A549 treated with Mapracorat at 1 μM for 4 hours (cell line): ENCODE measurements at places on chromosomes 12 and 14. TPM values are rescaled to one million over a fixed set of nuclear protein-coding genes. Genes with fewer than 3 reads are reported as not detected.

ETFRF1 gene
- total RNA-seq = 7.2 to 11.2 TPM (median 8.8 TPM) in 5 replicates

LRRC10 gene
- total RNA-seq = not detected in 5 replicates

PZP gene
- total RNA-seq = not detected in 5 replicates

PRH2 gene
- 0.30 to 0.39 TPM (median 0.38 TPM) in 3 of 5 replicates, not detected in the others for total RNA-seq

OR4E2 gene
- total RNA-seq = not detected in 5 replicates

GLI1 gene
- 5.7 to 7.0 TPM (median 6.5 TPM) in 5 replicates for total RNA-seq

TAS2R30 gene
- total RNA-seq = not detected in 5 replicates

CD69 gene
- not detected in 5 replicates for total RNA-seq

TMED10 gene
- 248 to 292 TPM (median 273 TPM) in 5 replicates for total RNA-seq

RERGL gene
- total RNA-seq = not detected in 5 replicates

INHBC gene
- total RNA-seq = not detected in 5 replicates

B3GNT4 gene
- 0.45 to 0.96 TPM (median 0.77 TPM) in 5 replicates for total RNA-seq

WNT1 gene
- not detected in 5 replicates for total RNA-seq

GIT2 gene
- total RNA-seq = 17.4 to 21.1 TPM (median 19.5 TPM) in 5 replicates

ASCL1 gene
- total RNA-seq = 0.07 TPM in 1 of 5 replicates, not detected in the others

TAS2R7 gene
- not detected in 5 replicates for total RNA-seq

C12orf54 gene
- total RNA-seq = not detected in 5 replicates

SERPINA9 gene
- total RNA-seq = not detected in 5 replicates

TESPA1 gene
- not detected in 5 replicates for total RNA-seq

ANKS1B gene
- total RNA-seq = 0.35 to 1.0 TPM (median 0.63 TPM) in 5 replicates

FOXN4 gene
- 0.15 to 0.20 TPM in 2 of 5 replicates, not detected in the others for total RNA-seq

PCK2 gene
- total RNA-seq = 15.0 to 21.2 TPM (median 19.3 TPM) in 5 replicates

MEG3 gene
- 39.9 to 63.4 TPM (median 53.8 TPM) in 5 replicates for total RNA-seq

HOXC9 gene
- total RNA-seq = 11.1 to 13.2 TPM (median 11.7 TPM) in 5 replicates

PAPLN gene
- 5.4 to 6.5 TPM (median 6.1 TPM) in 5 replicates for total RNA-seq

FAM181A gene
- total RNA-seq = not detected in 5 replicates

CYP46A1 gene
- total RNA-seq = 0.05 to 0.25 TPM (median 0.15 TPM) in 4 of 5 replicates, not detected in the other

TSHR gene
- not detected in 5 replicates for total RNA-seq

KRT78 gene
- 0.10 to 0.31 TPM (median 0.15 TPM) in 3 of 5 replicates, not detected in the others for total RNA-seq

OASL gene
- 2.5 to 4.1 TPM (median 3.3 TPM) in 5 replicates for total RNA-seq

CFAP54 gene
- total RNA-seq = 0.59 to 1.6 TPM (median 1.4 TPM) in 5 replicates

GPR132 gene
- total RNA-seq = 0.40 to 0.70 TPM (median 0.56 TPM) in 5 replicates

SERPINA3 gene
- 10.8 to 16.1 TPM (median 13.9 TPM) in 5 replicates for total RNA-seq

PDZRN4 gene
- total RNA-seq = 0.04 to 0.09 TPM (median 0.07 TPM) in 3 of 5 replicates, not detected in the others

TBX3 gene
- 38.2 to 56.5 TPM (median 55.1 TPM) in 5 replicates for total RNA-seq

KRR1 gene
- 53.2 to 77.1 TPM (median 58.0 TPM) in 5 replicates for total RNA-seq
